ENCODE measurements at places on chromosomes 11 and 22. TPM values are rescaled to one million over a fixed set of nuclear protein-coding genes. Genes with fewer than 3 reads are reported as not detected.

DNA sequence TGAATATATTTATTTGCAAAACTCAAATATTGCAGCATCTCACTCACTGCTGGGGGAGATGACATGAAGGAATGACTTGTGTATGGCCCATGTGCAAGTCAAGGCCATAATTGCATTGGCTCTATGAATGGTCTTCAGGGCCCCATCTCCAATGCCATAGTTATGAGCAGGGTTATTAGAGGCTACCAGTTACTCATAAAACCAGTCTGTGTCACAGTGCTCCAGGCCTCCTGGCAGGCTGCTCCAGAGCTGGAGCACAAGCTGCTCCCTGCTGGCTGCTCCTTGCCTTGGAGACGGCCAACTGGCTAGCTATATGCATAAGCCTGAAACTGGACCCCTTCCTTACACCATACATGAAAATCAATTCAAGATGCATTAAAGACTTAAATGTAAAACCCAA is 145.7 kb downstream of the TRPC6 start:
- no peaks in the 10 kb centered on the region for H3K36me3 ChIP-seq
- H3K27me3 ChIP-seq = no peaks in the 10 kb centered on the region
- no peak for DNase-seq
- peaks cover 9% of the 10 kb centered on the region for H3K4me1 ChIP-seq
- no peak overlapping the region for H3K27ac ChIP-seq

DNA sequence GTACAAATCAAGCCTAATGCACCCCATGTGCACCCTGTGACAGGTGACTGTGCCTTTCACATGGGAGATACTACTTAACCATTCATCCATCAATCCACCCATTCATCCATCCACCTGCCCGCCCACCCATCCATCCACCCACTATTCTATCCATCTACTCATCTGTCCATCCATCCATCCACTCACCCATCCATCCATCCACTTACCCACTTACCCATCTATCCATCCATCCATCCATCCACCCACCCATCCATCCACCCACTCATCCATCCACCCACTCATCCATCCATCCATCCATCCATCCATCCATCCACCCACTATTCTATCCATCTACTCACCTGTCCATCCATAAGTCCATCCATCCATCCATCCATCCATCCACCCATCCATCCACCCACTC is 7.5 kb downstream of the C11orf24 start:
- peaks cover 68% of the 10 kb centered on the region for H3K36me3 ChIP-seq
- no peak overlapping the region for H3K4me3 ChIP-seq
- H3K27ac ChIP-seq = no peak overlapping the region
- H3K27me3 ChIP-seq = no peaks in the 10 kb centered on the region
- H3K4me1 ChIP-seq = no peaks in the 10 kb centered on the region
- DNase-seq = no peak

The SLC43A3 gene
- total RNA-seq = 12.7 TPM

- H3K4me1 ChIP-seq = peaks cover 5% of the 10 kb centered on the region
- H3K27ac ChIP-seq = no peak overlapping the region
- H3K4me3 ChIP-seq = no peak overlapping the region
- DNase-seq = no peak
- H3K36me3 ChIP-seq = no peaks in the 10 kb centered on the region
- H3K27me3 ChIP-seq = peaks cover 3% of the 10 kb centered on the region
These were observed 10.0 kb downstream of the UPB1 start for GRCh38 chr22:24504956-24505736.

GRCh38 chr11:62463121-62463542 is 44.3 kb downstream of the SCGB1A1 start:
- H3K4me3 ChIP-seq = no peak overlapping the region
- no peak overlapping the region for H3K27ac ChIP-seq
- H3K27me3 ChIP-seq = no peaks in the 10 kb centered on the region
- H3K36me3 ChIP-seq = no peaks in the 10 kb centered on the region
- H3K4me1 ChIP-seq = peaks cover 15% of the 10 kb centered on the region

The PARVG gene
- not detected for total RNA-seq

- H3K4me1 ChIP-seq = peaks cover 7% of the 10 kb centered on the region
- no peaks in the 10 kb centered on the region for H3K36me3 ChIP-seq
- no peak overlapping the region for H3K4me3 ChIP-seq
- peak; percentile 74 for DNase-seq
- H3K27ac ChIP-seq = no peak overlapping the region
- peaks cover 21% of the 10 kb centered on the region for H3K27me3 ChIP-seq
These were observed 471.9 kb downstream of the MIAT start for GRCh38 chr22:27129266-27129665.

DNA sequence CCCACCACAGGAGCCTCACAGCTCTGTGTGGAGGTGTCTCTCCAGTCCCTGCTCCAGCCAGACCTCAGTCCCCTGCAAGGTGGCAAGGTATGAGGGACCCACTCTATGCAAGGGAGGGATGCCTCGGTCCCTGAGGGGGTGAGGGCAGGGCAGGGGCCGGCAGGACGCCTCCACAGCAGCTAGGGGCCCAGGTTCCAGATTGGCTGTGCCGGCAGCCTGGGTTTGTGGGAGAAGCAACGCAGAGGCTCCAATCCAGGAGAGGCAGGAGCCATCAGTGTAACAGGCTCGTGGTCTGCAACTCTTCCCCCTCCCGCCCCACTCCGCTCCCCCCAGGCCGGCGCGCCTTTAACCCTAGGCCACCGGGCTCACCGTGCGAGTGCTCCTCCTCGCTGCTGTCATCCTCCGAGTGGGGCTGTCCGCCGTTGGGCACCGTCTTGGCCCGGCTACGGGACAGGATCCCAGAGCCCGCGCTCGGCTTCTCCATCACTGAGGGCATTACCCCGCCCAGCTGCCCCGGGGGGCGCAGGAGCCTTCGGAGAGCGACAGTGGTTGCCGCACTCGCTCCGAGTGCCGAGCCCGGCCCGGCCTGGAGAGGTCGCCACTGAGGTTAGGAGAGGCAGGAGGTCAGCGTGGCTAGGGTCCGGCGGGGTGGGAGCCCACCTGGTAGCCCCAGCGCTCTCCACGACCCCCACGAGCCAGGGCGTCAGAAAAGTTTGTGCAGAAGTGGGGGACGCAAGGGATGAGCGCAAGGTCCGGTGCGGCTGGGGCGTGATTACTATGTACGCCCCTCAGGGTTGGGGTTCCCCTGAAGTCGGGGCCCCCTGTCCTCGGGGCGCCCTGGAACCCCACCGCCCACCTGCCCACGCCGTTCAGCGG is 765 bp downstream of the RCOR2 start:
- peaks cover 31% of the 10 kb centered on the region for H3K4me1 ChIP-seq
- H3K36me3 ChIP-seq = peaks cover 2% of the 10 kb centered on the region
- no peak for DNase-seq
- peaks cover 3% of the 10 kb centered on the region for H3K27me3 ChIP-seq

DNA sequence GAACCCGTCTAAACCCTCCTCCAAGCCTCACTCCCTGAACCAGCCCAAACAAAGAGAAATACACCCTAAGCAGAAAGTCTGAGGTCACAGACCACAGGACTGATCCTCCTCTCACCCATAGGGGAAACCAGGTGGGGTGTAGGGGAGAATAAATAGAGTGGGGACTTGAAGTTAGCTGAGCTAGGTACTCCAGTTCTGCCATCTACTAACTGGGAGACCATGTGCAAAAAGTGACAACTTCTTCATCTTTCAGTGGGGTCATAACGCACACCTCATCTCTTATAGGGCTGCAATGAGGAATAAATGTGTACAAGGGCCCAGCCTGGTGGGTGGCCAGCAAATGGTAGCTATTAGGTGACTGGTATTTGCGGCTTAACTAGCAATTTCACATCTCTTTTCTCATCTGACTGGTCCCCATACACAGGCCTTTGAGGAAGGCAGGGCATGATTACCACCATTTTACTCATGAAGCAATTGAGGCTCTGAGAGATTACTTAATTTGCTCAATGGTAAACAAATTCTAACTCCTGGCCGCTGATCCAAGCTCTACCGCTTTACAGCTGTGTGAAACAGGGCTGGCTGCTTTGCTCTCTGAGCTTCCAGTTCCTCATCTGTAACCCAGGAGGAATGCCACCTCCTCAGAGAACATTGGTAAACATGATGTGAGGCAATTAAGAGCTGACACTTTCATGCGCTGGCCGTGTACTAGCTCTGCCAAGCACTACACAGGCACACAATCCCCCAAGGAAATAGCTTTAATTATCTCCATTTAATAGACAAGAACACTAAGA is 16.6 kb downstream of the TBC1D10A start:
- no peak overlapping the region for H3K4me3 ChIP-seq
- peak overlapping the region; percentile 35 for H3K27ac ChIP-seq
- peaks cover 41% of the 10 kb centered on the region for H3K4me1 ChIP-seq
- H3K36me3 ChIP-seq = no peaks in the 10 kb centered on the region

The BDNF gene
- total RNA-seq = 174 TPM

GRCh38 chr11:9057888-9058287 is 33.5 kb downstream of the SCUBE2 start:
- H3K36me3 ChIP-seq = no peaks in the 10 kb centered on the region
- DNase-seq = no peak
- H3K4me1 ChIP-seq = peaks cover 4% of the 10 kb centered on the region
- no peaks in the 10 kb centered on the region for H3K27me3 ChIP-seq
- H3K4me3 ChIP-seq = no peak overlapping the region

The PANX2 gene
- total RNA-seq = under 0.01 TPM

DNA sequence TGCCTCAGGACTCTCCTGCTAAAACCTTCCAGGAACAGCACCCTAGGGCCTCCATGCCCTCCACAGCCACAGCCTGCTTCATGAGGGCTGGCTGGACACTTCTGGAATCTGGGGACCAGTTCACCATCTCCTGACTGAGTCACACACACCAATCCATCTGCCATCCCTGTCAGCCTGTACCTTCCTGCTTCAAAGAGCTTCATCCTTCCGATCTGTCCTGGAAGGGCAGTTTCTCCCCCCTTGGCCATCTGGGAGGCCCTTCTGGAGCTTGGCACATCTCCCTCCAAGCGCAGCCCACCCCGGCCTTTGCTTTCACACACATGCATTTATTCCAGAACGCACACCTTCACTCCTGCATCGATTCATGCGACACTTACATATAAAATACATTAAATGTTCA is 13.0 kb downstream of the APBB1 start:
- DNase-seq = no peak
- H3K27ac ChIP-seq = no peak overlapping the region
- H3K27me3 ChIP-seq = no peaks in the 10 kb centered on the region
- H3K4me3 ChIP-seq = no peak overlapping the region
- peaks cover 25% of the 10 kb centered on the region for H3K36me3 ChIP-seq

The CRYBA4 gene
- not detected for total RNA-seq

The CSNK2A3 gene
- total RNA-seq = 3.9 TPM

The MAPK8IP2 gene
- under 0.01 TPM for total RNA-seq

DNA sequence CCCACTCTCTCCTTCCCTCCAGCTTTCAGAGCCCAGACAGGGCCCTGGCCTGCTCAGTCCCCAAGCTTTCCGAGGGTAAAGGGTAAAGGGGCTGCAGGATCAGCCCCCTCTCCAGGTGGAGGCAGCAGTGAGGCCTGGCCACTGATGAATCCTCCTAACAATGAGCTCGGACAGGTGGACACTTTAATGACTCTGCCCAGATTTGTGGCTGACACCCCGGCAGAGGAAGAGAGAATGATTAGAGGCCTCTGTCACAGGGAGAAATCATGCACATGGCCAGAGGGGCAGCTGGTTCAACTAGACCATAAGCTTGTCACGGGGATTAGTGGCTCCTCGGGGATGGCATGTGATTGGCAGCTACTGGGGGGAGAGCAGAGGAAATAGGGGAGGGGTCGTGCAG is 587.5 kb upstream of the B3GAT1 start:
- no peaks in the 10 kb centered on the region for H3K27me3 ChIP-seq
- no peaks in the 10 kb centered on the region for H3K36me3 ChIP-seq
- H3K4me3 ChIP-seq = no peak overlapping the region
- H3K27ac ChIP-seq = no peak overlapping the region
- no peaks in the 10 kb centered on the region for H3K4me1 ChIP-seq

The PRODH gene
- not detected for total RNA-seq

- no peaks in the 10 kb centered on the region for H3K36me3 ChIP-seq
- H3K4me1 ChIP-seq = no peaks in the 10 kb centered on the region
- H3K27ac ChIP-seq = no peak overlapping the region
- H3K27me3 ChIP-seq = no peaks in the 10 kb centered on the region
- H3K4me3 ChIP-seq = no peak overlapping the region
These were observed 232.0 kb upstream of the LUZP2 start for GRCh38 chr11:24264868-24265267.

The SCGB1D2 gene
- not detected for total RNA-seq

- peaks cover 20% of the 10 kb centered on the region for H3K4me1 ChIP-seq
- no peak overlapping the region for H3K4me3 ChIP-seq
- no peak for DNase-seq
- no peak overlapping the region for H3K27ac ChIP-seq
- H3K36me3 ChIP-seq = no peaks in the 10 kb centered on the region
These were observed 13.8 kb downstream of the USP2 start for GRCh38 chr11:119367661-119368120.

DNA sequence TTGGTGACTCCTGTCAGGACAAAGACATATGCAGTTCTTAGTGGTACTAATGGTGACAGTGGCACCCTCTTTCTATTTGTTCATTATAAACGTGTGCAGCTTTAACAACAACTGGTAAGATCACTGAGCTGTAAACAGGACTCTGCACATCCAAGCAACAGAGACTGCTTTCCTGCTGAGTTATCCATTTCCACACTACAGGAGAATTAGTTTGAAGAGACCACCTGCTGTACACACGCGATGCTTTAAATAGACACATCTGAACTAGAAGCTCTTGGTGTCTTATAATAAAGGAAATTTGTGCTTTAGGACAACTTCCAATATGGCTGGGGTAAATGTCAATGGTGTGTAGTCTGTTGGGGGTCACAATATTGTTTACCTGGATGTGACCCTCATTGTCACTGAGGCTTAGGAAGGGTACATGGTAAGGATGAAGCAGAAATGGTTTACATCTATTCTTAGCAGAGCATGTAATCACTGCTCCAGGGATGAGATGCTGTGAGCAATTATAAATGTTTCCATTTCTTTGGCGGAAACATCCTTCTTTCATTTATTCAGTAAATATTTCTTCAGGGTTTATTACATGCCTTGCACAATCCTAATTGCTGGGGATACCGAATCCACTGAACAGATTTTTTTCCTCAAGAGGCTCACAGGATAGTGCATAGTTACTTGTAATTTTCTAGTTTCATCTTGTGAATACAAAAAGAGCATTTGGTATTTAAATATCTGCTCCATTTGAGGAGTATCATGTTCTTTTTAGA is 354.0 kb upstream of the CCDC90B start:
- H3K4me3 ChIP-seq = no peak overlapping the region
- 0 out of 2 replicates have a peak, but pooled peaks cover 1% of the 10 kb centered on the region for H3K27me3 ChIP-seq
- no peaks in the 10 kb centered on the region for H3K4me1 ChIP-seq

The PIH1D2 gene
- total RNA-seq = 2.2 TPM

- no peak for DNase-seq
- no peaks in the 10 kb centered on the region for H3K36me3 ChIP-seq
- H3K27me3 ChIP-seq = no peaks in the 10 kb centered on the region
- H3K4me3 ChIP-seq = no peak overlapping the region
These were observed 39.5 kb downstream of the ELFN2 start for GRCh38 chr22:37387793-37388192.

Data from IMR-90 (cell line).